ENCODE measurements at places on chromosomes 12 and 14. TPM values are rescaled to one million over a fixed set of nuclear protein-coding genes. Genes with fewer than 3 reads are reported as not detected.

Gene KCNJ8
- total RNA-seq, result 6.5 TPM

Gene SALL2
- 2.3 TPM for total RNA-seq

DNA sequence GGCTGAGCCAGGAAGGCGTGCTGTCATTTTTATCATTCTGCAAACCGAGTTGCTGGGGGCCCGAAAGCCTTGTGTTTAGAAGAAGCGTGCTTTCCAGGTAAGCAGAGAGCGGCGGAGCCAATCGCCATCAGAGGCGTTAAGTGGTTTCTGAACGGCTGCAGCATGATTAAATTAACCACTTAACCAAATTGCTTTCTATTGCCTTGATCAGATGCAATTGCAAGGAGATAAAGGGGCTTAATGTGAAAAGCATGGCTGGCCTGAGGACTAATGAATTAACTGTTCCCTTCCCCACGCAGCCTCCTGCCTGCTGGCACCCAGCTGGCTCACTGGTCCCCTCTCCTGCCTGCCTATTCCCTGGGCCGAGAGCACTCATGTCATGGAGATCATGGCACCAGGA, 36.6 kb upstream of the CHGA start:
- DNase-seq, result no peak

DNA sequence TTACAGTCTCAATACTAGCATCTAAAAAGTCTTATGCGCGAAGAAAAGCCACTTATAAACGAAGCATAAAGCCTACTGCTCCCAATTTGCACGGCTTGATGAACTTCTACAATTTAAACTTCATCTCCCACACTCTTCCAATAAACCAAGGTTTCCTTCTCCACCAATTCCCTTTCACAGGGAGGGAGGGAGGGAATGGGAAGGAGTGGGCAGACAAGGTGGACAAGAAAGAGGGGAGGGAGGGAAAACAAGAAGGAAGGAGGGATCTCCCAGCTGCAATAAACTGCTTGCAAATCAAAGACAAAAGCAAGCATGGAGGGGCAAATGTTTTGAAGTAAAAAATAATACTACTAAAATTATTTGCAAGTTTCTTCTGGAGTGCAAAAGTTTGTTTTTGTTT, 64.5 kb downstream of the MED13L start:
- DNase-seq, result no peak

DNA sequence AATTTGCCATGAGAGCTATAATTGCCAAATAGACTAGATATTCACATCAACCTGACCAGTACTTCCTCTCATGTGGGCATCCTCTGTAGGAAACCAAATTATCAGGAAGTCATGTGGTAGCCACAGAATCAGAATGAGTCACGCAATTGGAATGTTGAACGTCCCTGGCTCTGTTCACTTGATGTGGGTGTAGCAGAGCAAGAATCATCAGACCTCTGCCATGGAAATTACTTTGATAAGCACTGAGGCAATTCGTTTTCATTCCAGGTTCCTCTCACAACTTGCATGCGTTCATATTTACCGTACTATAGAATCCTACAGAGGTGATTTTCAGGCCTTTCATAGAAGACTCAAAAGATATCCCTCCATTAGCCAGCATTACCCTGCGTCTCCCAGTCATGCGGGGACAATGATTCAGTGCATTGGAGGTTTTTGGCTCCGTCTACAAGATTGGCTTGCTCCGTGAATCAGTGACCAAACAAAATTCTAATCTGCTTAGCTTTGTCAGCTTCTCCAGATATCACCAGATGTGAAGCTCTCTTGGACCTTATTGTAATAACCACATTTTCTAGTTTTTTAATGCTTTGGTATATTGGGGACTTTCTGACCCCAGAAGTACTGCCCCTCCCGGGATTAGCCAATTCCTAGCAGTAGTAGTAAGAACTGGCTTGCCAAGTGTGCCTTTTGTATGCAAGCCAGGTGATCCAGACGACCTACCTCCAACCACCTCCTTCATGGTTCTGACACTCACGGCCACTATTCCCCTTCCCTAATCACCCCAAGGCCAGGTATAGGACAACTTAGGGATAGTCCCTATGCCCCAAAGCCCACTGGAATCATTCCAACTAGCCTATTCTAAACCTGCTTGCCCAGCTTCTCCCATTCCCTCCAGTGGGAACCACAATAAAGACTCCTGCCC, 133.4 kb downstream of the KICS2 start:
- DNase-seq, result peak; percentile 2
